ENCODE measurements at places on chromosomes 12 and 14.

DNA sequence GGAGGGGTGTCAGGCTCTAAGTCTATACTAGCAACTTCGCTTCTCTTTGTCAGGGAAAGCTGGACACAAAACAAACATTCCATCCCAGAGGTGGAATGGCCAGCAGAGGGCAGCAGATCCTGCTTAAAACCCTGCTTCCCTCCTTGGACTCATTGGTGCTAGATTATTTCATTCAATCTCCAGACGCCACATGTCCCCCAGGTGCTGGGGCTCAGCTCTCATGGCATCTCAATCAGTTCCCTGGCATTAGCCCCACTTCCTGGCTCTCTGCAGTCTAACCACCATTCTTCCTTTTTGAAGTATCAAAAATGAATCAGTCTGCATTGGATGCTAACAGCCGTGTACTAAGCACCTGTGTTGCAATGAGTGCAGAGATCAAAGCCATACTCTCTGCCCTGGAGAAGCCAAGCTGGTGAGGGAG lies 8.1 kb upstream of the PPP1R1A start:
- peak; percentile 55 for DNase-seq

DNA sequence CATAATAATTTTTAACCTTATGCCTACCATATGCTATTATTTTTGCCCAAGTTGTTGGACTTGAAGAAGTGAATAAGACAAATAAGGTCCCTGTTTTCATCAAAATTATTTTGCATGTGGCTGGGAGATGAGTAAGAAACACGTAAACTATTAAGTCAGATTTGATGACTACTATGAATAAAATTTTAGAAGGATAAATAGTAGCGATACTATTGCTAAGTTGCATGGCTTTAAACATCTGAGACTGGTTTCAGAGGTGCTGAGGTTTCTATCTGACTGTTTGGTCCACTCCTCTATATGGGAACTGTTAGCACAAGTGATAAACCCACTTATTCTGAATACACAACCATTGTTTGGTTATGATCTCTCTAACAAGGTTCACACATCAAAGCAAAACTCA lies 674.3 kb upstream of the MDGA2 start:
- DNase-seq = no peak

DNA sequence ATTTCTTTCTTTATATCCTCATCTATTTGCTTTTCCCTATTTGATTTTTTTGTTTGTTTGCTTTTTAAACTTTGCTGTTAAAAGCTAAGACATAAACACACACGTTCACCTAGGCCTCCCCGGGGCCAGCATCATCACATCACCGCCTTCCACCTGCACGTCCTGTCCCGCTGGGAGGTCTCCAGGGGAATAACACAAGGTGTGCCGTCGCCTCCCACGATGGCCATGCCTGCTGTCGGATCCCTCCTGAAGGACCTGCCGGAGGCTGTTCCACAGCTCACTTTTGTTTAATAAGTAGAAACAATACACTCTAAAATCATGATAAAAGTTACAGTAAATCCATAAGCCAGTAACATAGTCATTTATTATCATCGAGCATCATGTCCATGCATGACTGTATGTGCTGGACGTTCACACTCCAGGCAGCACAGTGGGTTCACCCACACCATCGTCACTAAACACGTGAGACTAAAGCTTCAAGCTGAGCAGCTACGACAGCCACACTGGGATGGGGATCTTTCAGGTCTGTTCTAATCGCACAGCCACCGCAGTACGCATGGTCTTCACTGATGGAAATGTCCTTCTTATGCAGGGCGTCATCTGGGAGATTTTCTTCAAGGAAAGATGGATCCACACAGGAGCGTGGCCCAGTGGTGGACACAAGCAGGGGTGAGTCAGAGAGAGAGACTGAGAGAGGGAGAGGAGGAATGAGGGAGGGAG lies 3.6 kb downstream of the RIMBP2 start:
- no peak for DNase-seq

DNA sequence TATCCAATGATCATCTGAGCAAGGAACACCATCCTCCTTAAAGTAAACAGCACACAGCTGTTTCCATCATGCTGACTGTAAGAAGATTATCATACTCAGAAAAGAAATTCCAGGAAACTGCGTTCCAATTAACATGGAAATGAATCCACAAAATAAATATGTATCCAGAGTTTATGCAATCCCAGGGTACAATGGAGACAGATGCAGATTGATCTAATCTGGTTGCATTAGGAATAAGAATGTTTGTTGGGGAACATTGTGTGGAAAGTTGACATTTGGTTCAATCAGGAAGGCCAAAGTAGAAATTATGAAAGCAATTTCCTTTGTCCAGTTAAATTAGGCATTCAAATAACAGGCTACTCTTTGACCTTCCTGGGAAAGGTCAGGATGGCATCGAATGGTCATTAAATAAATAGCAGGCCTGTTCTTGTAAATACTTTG lies 236.9 kb upstream of the AMIGO2 start:
- no peak for DNase-seq

GRCh38 chr14:87255058-87255457 lies 737.9 kb downstream of the GALC start:
- no peak for DNase-seq

DNA sequence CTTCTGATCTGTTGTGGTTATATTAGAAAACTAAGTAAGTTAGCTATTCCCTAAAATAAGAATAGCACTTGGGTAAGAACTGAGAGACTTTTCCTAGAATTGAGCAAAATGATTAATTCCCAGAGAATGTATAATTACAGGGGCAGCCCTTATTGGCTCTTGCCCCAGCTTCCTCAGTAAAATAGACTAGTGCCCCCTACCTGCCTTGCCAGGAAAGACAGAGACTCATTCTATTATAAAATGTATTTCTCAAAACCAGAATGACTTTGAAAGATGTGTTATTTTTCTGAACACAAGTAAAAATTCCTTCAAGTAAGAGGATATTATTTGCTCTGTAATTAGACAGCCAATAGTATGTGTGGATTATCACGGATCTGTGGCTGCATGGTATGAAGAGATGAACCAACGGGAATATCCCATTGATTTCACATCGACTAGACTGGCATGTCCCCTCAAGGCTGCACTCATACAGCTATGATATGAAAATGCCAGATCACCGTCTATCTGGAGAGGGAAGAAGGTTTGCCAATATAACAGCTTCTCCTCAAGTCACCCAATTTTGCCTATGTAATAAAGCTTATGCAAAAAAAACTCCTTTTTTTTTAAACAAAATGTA lies 7.4 kb upstream of the GLRX5 start:
- DNase-seq = peak; percentile 85

- DNase-seq = no peak
Observed at GRCh38 chr12:3141339-3142321, 64.5 kb downstream of the TSPAN9 start.

GRCh38 chr12:116432314-116432750 lies 126.8 kb upstream of the MAP1LC3B2 start:
- no peak for DNase-seq

DNA sequence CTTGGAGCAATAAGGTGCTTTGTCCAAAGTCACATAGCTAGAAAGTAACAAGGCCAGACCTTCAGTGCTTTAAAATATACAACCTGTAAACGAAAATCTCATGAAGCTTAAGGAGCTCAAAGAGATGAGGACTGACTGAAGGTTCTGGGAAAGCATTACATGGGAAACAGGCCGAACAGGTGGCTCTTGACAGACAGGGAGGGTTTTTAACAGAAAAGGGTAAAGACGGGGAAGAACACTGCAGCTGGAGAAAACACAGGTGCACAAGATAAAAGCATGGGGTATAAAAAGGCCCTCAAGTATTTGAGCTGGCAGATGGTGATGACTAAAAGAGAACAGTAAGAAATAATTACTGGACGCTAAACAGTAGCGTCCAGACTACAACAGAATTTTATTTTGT lies 257.2 kb downstream of the NELL2 start:
- DNase-seq = no peak

GRCh38 chr14:69808919-69809808 lies 12.1 kb upstream of the SLC10A1 start:
- DNase-seq = no peak

DNA sequence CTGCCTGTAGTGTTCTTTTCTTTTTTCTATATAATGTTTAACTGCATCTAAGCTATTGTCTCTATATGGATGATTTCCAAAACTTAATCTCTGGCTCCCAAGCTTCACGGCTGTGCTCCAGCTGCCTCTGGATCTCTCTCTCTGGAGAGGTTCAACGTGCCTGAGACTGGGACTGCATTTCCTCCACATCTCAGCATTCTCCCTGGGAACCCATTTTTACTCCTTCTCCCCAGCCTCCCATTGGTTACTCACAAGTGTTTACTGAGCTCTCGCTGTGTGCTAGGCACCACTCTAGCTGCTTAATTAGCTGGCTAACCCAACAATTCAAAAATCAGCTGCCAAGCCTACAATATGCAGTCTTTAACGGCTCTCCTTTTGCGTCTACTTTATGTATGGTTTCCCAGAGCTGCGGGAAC lies 34.7 kb downstream of the FBXL14 start:
- no peak for DNase-seq

DNA sequence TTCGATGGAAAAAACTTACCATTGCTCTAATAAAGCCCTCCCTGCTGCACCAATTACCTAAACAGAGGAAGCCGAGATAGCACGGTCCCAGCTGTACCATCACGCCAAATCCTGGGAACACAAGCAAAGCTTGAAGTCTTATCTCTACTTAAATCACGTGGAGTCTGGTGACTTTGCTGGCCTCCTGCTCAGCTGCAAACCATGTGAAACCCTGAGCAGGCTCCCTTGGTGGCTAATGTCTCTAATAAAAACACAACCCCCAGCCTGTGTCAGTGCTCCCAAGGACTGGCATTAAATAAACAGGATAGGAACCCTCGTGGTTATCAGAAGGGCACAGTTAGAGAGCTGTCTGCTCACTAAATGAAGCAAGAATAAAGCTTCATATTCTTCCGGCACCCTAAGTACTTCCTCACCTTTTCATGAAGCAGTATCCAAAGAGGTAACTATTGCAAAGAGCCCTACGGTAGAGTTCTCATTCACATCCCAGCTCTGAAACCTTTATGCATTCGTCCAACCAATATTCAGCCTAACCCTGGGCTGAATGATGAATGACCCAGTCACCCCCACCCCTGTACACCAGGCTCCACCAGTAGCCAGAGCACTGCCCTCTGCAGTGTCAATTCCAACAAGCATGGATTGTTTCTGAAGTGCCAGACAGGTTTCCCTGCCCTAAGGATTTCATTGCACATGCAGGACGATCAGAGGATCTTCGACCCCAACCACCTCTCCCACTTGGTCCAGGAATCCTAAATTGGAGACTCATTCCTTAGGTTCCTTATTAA lies 452.7 kb upstream of the TMPO start:
- no peak for DNase-seq

DNA sequence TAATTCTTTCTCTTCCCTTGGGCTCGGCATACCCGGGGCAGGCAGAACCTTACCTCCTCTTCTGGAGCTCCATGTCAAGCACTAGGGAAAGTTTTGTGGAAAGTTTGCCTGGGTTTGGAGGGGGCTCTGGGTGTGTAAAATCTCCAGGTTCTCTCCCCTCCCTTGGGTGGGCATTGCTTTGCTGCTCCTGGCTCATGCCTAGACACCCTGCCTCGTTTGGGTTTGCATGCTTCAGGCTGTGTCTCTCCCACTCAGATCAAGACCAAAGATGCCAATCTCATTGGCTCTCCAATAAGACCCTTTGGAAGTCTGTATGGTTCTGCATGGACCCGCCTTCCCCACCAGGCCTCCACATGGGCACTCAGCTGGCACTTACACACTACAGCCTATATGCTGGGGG lies 6.2 kb upstream of the KRT2 start:
- no peak for DNase-seq

All from astrocyte of the spinal cord (primary cell).